ENCODE measurements at places on chromosomes 16 and 17.

GRCh38 chr17:30340801-30341356 is 7.0 kb upstream of the TMIGD1 start:
- DNase-seq: no peak

- DNase-seq: no peak
Measured at GRCh38 chr16:25279491-25279890, 21.8 kb upstream of the ZKSCAN2 start.

DNA sequence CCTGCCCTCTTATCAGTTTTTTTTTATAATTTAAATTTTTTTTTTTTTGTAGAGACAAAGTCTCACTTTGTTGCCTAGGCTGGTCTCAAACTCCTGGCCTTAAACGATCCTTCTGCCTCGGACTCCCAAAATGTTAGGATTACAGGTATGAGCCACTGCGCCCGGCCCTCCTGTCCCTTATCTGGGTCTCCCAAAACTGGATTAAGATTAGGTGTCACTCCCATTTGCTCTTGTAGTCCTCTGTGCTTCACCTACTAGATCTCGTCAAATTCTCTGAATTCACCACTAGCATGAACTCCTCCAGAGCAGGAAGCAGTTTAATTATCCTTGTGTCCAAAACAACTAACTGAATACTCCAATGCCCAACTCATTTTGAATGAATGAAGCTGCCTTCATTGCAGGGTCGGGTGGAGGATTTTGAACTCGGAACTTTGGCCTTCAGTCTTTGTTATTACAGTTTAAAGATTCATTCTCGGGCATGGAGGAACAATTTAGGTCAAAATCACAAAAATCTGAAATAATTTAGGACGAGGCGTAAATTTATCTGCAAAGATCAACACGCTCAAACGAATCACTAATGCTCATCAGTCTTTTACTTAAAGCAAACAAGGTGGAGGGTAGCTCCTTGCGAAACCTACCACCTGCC is 802 bp upstream of the ATXN2L start:
- no peak for DNase-seq

GRCh38 chr17:41065829-41066624 is at the start of gene KRTAP2-4:
Gene KRTAP2-4 (minus strand): TSS chr17:41065879. CDS start chr17:41065845, 34 bp downstream.
- DNase-seq: no peak
